ENCODE measurements at places on chromosomes 3 and 15.

GRCh38 chr3:4406746-4407568 lies 60.1 kb downstream of the SUMF1 start:
- no peak for DNase-seq

DNA sequence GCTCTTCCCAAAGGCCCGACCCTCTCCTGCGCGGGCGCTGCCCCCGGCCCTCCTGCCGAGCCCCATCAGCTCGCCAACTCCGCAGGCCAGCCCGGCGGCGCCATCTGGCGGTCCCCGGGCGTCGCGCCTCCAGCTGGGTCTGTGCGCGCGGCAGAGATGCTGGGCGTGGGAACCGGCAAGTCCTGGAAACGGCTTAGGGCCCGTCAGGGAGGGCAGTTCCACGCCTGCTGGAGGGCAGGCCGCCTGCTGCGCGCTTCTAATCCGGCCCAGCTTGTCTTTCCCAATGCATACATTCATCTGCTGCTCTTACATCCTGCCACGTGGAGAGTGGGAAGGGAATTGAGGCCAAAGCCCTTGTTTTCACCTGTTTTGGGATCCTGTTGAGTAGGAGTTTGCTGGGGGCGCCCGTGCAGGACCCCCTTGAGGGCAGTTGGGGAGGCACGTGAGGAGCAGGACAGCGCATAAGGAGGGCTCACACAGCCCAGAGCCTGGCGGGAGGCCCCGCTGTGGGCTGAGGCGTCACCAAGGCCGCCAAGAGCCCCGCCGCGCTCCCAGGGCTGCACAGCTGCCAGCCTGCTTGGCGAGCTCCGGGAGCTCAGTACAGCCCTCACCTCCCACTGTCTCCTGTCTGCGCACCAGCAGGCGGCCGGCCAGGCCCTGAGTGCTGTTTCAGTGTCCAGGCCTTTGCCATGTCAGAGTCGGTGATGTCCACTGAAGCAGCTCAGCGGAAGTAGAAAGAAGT lies 165.6 kb downstream of the NSMCE3 start:
- DNase-seq = peak; percentile 62

- DNase-seq = no peak
Measured at GRCh38 chr15:88124199-88124598, 132.3 kb downstream of the NTRK3 start.

DNA sequence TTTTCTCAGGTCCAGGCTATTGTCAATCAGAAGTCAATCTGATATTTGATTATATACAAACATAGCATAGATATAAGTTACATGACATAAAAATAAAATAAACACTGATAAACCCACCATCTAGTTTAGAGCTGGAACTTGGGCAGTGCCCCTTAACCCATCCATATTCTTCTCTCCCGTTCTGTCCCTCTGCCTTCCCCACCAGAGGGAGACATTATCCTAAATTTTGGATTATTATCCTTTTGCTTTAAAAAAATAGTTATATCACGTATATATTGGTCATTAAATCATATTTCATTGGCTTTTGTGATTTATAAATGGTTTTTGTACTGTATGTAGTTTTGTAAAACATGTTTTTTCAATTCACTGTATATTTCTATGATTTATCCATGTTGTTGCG lies 107.9 kb downstream of the GMPS start:
- DNase-seq = no peak

DNA sequence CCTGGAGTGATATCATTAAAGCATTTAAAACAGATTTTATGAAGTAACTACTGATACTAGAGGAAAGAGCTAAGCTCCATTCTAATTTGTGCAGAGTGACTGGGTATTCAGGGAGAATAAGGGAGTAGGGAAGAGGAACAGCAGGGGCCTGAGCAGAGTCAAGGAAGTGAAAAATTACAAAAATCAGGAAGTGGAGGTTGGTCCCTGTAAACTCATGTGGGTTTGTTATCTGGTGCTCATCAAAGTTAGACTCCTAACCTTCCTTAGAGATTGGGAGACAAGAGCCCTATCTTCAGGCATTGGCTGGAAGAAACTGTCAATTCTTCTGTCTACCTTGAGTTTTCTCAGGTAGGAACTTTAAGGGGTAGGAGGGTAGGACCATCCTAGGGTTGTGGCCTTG lies 82.5 kb downstream of the NEK11 start:
- no peak for DNase-seq

DNA sequence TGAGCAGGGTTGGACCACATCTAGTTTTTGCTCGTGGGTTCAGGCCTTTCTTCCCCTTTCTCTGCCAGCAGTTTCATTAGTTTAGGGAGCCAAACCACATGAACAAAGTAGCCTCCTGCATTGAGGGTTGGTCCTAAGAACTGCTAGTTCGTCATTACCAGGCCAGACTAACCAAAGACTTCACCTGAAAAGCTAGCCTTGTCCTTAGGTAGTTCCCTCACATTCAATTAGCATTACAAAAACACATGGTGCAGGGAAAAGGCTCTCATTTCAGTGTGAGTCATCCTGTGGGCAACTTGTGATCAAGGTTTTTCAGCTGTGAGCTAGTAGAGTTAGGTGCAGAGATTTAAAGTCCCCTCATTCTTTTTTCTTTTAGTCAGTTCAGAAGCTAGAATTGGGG lies 279.3 kb upstream of the CTNNB1 start:
- no peak for DNase-seq

GRCh38 chr15:63597038-63597790 lies at the start of gene FBXL22:
Gene FBXL22 (plus strand): TSS chr15:63597387. CDS start chr15:63597393, 6 bp downstream.
- DNase-seq = no peak

- DNase-seq = no peak
Measured at GRCh38 chr3:35598804-35599203, 40.5 kb upstream of the ARPP21 start.

DNA sequence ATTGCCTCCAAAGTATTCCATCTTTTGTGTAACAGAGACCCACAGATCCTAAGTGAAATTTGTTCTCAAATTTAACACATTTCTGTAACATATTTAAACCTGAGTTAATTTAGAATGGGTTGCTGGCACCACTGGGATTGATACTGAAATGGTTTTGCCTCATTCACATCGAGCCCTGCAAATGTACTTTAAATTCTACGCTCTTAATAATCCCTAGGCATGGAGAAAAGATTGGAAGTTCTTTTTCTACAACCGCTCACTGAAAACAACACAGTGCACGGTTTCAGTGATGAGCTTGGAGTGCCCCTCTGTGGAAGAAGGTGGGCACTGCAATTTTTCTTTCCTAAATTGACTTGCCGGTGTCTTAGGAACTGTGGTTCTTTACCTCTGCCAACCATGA lies 109.9 kb upstream of the ATP11B start:
- DNase-seq = peak; percentile 45

DNA sequence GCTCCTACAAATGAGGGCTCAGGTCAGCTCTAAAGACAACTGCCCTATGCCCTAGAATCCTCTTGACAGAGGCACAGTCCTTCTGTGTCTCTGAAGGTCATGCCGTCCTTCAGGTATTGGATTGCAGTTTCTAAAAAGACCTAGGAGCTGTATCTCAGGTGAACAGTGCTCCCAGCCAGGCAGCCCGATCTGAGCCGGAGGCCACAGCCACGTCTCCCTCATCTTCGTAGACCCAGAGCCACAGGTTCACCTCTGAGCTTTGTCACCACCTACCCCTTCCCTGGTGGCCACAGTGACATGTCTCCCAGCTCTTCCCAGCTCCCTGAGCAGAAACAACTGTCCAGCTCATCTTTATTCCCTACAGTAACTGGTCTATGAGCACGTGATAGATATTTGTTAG lies 228.0 kb downstream of the VPS13C start:
- DNase-seq = no peak

DNA sequence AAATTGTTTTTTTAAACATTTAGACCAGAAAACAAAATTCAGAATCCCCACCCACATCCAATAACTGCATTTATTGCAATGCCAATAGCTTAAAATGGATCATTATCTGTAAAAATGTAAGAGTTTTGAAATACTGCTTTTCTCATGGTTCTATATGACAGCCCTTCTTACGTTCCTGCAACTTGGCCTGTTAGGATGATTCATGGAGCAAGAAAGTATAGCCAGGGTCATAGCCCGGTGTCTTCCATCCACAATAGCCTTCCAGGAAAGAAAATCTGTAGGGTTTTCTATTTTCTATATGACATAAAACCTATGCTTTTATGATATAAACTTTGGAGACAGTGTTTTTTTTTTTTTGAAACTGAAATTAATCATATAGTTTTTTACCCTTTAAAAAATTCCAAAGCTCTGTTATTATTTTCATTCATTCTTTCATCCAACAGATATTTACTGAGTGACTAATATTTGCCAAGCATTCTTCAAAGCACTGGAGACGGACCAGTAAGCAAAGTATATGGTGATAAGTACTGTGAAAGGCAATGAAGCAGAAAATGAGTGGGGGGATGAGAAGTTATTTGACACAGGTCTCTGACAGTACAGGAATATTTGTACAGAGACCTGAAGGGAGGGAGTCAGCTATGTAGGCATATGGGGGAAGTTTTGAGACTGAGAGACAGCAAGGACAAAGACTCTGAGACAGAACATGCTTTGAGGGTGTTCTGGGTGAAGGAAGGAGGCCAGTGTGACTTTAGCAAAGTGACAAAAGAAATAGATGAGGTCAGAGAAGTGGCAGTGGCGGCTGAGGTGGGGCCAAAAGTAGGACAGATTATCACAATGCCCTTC lies 29.0 kb upstream of the SLC2A2 start:
- DNase-seq = no peak

DNA sequence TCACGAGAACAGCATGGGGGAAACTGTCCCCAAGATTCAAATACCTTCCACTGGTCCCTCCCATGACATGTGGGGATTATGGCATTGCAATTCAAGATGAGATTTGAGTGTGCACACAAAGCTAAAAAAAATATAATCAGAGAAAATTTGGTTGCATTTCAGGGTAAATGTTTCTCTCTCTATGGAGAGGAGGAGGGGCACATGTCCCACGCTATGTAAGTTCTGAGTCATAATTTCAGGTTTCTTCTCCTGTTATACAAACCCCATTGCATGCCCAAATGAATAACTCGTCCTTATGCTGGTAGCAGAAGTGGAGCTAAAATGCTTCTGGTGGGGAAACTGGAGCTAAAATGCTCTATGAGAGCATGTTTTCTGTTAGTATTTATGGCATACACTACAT lies 209.7 kb upstream of the DCBLD2 start:
- no peak for DNase-seq

- no peak for DNase-seq
Measured at GRCh38 chr3:134864636-134865035, 69.6 kb downstream of the EPHB1 start.

DNA sequence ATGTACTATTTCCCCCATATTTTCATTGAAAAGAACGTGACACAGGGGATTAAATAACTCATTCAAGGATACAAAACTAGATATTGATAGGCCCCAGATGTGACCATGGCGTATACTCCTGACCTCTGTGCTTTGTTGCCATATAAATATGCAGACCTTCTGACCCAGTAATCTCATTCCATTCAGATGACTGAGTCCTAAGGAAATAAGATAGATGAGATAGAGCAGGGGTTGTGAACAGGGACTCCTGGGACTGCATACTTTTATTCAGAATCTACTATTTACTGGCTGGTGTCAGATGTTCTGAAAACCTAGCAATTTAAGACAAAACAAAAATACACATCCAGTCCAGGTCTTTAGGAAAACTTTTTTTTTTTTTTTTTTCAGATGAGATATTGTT lies 139.2 kb upstream of the MANF start:
- DNase-seq = no peak

GRCh38 chr3:105843994-105844393 lies 24.8 kb downstream of the CBLB start:
- DNase-seq = no peak

DNA sequence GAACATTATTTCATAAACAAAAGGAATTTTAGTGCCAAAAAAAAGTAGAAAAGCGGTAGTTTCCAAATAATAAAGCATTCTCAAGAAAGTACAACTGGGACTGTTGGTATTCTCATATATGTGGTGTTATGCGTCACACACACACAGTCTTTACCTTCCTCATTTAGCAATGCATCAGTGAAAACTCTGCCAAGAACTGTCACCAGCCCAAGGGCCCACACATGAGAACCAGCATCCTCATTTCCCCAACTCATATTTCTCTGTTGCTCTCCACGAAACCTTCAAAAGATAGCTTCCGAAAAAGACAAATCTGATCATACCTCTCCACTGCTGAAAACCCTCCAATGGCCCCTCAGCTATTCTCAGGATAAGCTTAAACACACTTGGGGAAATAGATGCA lies 150.7 kb downstream of the CADPS start:
- no peak for DNase-seq

- no peak for DNase-seq
Measured at GRCh38 chr3:82240322-82240721, 478.9 kb upstream of the GBE1 start.

GRCh38 chr3:81823882-81824395 lies 62.5 kb upstream of the GBE1 start:
- no peak for DNase-seq

DNA sequence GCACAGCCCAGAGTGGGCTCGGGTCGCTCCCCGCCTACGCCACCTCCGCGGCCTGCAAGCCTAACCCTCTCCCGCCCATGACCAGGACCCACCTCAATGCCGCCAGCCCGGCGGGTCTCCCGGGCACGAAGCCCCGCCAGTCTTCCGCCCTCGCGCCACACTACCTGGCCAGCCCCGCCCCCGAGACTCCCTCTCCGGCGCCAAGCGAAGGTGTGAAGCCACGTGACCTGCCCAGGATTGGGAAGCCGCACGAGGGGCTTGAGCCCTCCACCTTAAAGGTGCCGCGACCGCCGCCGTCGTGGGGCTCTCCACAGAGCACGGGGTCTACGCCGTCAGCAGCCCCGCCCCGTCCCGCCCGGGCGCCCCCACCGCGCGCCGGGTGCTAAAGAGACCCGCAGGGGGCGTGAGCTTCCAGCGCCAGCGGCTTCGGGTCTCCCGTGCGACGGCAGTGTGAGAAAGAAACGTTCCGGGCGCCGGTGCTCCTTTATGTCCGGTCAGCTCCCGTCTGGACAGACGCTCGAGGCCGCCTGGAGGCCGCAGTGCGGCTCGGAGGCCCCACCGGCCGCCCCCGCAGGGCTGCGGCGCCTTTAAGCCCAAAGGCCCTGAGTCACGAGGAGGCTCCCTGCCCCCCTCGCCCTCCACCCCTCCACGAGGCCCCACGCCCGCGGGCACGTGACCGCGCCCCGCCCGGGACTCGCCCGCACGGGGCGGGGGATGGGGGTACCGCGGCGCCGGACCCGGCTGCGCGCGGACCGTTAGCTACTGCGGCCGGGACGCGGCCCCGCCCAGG lies at the start of gene CPEB1:
TSS of gene CPEB1 (minus strand) at position 319 of the 790 bp plus-strand sequence. CDS start 18,904 bp downstream, outside the sequence.
- peak; percentile 35 for DNase-seq

GRCh38 chr3:156059950-156060501 lies 60.4 kb upstream of the KCNAB1 start:
- DNase-seq = no peak

DNA sequence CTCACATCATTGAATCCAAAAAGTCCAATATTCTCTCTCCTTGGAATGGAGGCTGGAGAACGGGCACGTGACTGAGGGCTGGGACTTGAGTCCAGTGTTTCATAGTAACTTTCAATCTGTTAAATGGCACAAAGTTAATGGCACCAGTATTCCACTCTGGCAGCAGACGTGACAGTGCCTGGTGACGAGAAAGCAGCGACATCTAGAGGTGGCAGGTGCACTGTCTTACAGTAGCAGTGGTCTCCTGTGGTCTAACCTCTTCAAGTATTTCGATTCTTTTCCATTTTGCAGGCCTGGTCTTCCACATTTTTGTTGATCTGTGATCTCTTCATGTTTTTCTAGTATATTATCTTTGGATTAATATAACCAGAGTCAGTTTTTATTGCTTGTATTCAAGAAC lies 107.1 kb downstream of the OXSM start:
- no peak for DNase-seq

All from stimulated activated CD4-positive, alpha-beta T cell treated with anti-CD3 and anti-CD28 coated beads, Interleukin-1b, Interleukin-23, amount 100 ng/mL, for 48 hours (primary cell).